ENCODE measurements at places on chromosomes 11 and 22.

GRCh38 chr11:91239359-91239758 lies 985.3 kb upstream of the FAT3 start:
- no peak for DNase-seq

- no peak for DNase-seq
Observed at GRCh38 chr11:61007383-61007955, 36.0 kb downstream of the CD6 start.

DNA sequence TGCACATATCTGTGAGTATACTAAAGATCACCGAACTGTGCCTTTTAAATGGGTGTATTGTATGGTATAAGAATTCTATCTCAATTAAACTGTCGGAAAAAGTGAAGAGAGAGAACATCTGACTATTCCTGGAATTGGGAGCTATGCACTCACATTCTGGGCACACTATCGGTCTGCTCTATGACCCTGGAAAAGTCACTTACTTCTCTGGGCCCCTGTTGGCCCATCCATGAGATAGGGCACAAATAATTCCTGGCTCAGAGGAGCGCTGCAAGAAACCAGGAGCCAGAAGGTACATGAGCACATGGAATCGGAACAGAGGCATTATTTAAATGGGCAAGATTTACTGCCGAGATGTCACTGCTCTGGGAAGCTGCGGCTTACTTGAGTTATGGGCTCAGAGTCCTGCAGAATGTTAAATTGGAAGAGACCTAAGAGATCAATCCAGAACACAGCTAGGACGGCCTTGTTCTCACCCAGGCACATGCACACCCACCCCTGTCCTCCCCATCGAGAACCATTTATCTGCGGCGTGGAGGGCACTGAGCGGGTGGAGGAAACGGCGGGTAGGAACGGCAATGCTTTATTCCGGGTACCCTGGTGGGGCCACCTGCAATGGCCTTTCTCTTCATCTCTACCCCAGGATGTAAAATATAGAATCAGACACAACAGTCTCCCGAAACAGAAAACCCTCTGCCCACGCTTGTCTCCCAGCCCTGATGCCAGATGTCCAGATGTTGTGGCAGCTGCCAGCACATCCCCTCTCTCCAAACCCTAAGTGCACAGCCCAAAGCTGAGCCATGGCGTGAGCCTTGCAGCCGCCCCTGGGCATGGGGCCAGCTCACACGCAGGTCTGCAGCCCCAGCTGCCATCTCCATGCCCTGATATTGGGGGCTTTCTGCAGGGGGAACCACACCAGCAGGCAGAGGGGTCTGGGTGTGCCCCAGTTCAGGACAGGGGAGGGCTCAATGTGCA lies 142.4 kb downstream of the DSCAML1 start:
- DNase-seq = no peak

DNA sequence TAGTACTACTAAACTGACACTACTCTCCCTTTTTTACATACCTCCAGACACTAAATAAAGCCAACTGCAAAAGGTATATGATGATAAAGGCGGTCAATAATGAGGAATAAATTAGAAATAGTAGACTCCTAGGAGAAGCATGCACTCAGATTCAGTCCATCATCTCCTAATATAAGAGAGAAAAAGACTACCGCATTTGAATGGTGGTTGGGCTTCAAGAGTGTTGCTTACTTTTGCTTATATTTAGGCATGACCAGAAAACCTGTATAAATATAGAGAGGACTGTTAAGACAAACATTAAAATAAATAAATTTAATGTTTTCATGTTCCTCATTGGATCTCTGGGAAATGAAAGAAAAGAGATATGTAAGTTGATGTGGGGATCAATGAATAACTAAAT lies 1137.0 kb downstream of the FAM181B start:
- no peak for DNase-seq

- no peak for DNase-seq
Observed at GRCh38 chr11:111097191-111097590, 148.3 kb upstream of the POU2AF2 start.

- DNase-seq = no peak
Observed at GRCh38 chr11:133207995-133208394, 324.3 kb downstream of the OPCML start.

- DNase-seq = no peak
Observed at GRCh38 chr11:111795334-111795985, 29.3 kb upstream of the PPP2R1B start.

- DNase-seq = no peak
Observed at GRCh38 chr11:116788534-116788933, 711 bp upstream of the ZPR1 start.

- no peak for DNase-seq
Observed at GRCh38 chr22:26671317-26672059, 14.1 kb downstream of the MIAT start.

- DNase-seq = no peak
Observed at GRCh38 chr11:44737245-44738085, 10.7 kb downstream of the TSPAN18 start.

DNA sequence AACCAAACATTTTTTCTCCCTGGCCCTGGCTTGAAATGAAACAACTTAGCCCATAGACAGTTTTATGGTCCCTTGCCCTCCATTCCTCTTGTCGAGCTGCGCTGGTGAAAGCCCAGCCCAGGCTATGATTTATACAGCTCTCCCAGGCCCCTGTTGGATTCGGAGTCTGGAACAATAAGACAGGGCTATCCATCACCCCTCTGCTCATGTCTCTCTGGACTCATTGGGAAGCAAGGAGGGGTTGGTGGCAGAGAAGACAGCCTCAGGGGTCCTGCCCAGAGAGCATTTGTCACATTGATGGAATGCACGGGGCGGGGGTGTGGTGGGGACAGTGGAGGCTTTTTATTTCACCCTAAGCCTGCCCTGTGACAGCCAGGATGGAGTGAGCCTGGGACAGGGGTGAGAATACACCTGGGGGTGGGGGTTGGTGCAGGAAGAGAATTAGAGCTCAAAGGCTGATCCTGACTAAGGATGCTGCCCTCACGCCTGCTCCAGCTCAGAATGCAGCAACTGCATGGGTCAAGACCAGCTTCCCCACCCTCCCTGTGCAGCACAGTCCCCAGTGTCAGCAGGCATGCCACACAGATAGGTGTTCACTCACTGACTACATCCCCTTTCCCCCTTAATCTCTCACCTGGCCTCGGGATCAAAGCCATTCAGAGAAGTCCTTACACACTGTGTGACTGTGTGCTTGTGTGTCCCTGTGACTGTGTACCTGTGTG lies 10.0 kb upstream of the PKNOX2 start:
- DNase-seq = no peak

DNA sequence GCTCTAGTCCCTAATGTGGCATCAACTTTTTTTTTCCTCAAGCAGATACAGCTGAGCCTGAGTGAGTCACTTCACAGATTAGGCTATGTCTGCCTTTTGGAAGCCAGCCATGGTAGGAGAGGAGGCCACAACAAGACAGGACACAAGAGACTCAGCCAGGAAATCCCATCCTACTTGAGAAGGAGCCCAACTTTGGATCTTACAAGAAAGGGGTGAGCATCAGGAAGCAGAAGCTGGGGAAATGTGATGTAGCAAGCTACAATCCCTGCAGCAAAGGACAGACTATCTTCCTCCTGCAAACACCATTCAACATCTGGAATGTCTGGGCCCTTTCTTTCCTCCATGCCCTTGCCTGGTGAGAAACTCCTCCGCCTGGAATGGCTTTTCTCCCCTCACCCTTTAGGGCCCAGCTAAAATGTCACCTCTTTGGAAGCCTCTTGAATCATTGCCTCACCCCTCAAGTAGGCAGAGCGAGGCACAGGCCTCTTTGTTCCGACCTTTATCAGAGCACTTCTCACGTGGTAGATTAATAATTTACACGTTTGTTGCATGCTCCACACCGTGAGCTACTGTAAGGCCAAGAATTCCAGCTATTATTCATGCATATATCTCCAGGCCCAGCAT lies 156.4 kb upstream of the PITPNB start:
- peak; percentile 11 for DNase-seq

GRCh38 chr22:22789233-22789921 lies 98.2 kb upstream of the IGLL5 start:
- DNase-seq = no peak

DNA sequence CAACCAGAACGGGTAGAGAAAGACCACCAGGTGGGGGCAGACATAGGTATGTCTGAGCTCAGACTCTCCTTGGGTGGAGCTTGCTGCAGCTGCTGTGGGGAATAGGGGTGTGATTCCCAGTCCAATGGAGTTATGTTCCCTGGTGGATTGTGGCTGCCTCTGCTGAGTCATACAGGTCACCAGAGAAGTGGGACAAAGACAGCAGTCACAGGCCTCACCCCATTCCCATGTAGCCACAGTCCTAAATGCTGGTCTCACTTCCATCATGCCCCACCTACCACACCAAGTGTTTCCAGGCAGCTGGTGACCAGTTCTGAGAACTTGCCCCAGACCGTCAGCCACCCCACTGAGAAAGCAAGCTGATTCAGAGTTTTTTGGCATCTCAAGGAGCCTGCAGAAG lies 17.5 kb downstream of the OR52E5 start:
- DNase-seq = no peak

- no peak for DNase-seq
Observed at GRCh38 chr11:95143106-95143681, 53.5 kb downstream of the ENDOD1 start.

DNA sequence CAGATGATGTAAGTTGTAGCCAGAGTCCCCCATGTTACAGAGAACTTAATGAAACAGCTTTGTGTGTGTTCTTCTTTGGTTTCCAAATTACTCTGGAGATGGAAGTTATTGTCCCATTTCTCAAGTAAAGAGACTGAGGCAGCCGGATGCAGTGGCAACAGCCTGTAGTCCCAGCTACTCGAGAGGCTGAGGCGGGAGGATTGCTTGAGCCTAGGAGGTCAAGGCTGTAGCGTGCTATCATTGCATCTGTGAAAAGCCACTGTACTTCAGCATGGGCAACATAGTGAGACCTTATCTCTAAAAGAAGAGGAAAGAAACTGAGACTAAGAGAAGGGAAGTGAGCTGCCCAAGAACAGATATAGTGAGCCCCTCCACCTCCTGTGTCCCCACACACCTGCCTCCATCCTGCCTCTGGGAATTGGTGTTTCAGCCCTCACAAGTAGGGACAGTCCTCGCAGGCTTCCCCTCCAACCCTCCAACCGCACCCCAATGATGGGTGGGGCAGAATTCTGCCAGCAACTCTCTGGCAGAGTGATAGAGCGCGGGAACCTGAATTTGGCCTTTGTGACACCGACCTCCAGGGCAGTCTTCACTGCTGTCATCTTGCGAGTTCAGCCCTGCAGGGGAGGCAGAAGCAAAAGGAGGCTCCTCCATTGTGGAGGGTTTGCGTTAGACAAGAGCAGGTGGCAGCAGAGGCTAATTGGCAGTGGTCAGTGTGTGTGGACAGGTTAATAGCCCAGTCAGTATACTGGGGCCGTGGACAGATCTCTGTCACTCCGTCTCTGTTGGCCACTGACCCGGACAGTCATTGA lies 1.6 kb downstream of the PDXP start:
- DNase-seq = no peak

- no peak for DNase-seq
Observed at GRCh38 chr22:36385491-36386350, 2.0 kb downstream of the MYH9 start.

GRCh38 chr11:101127699-101128570 lies 1.7 kb downstream of the PGR start:
- DNase-seq = peak; percentile 23

- no peak for DNase-seq
Observed at GRCh38 chr22:23829845-23830372, 8.9 kb downstream of the DERL3 start.

DNA sequence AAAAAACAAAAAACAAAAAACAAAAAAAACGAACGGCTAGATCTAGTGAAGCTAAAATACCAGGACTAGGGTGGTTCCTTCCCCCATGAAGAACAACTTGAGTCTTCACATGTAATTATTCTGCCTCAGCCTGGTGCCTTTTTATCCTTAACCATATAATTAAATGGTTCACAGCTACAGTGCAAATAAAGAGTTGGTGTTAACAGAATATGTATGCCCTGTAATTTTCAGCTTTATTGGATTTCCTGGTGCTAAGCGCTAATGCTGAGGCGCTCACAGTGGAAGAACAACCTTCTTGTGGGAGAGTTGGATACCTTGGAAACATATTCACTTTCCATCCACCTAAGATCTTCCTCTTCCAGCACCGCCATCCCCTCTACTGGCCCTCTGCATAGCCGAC lies 158.5 kb upstream of the SORL1-AS1 start:
- no peak for DNase-seq

DNA sequence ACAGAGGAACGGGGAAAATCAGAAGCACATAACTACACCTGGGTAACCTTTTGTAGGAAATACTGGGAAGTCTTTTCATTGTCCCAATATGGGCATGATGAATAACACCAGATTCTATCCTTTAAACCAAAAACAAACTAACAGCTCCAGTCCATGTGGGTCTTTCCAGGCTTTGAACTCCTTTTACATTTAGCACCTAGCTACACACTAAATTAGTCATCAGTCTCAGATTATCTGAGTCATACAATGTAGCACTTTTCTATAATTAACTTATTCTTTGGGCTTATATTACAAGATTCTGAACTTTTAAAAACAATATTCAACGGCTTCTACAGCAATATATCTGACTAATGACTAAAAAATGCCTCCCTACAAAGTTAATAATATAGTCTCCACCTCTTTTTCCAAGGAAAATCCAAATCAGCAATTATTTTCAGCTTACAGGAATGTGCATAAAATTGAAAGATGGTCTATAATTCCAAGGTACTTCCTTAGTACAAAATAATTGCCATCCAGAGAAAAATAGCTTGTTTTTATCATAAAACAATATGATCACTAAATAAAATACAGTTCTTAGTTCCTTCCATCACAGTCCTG lies 26.3 kb downstream of the STK33 start:
- no peak for DNase-seq

DNA sequence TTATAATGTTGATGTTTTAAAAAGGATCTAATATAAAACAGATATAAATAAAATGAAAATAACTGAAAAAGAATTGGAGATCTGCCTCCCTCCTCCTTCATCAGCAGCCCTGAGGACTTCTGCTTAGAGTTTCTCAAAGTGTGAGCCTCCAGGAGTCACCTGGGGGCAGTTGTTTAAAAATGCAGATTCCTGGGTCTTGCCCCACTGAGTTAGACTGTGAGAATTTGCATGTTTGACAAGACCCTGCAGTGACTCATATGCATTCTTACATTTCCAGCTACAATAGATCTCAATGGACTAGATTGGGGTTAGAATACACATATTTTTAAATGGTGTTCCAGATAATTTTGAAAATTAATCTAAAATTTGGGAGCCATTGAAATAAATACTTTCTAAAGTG lies 798 bp upstream of the OOSP3 start:
- no peak for DNase-seq

DNA sequence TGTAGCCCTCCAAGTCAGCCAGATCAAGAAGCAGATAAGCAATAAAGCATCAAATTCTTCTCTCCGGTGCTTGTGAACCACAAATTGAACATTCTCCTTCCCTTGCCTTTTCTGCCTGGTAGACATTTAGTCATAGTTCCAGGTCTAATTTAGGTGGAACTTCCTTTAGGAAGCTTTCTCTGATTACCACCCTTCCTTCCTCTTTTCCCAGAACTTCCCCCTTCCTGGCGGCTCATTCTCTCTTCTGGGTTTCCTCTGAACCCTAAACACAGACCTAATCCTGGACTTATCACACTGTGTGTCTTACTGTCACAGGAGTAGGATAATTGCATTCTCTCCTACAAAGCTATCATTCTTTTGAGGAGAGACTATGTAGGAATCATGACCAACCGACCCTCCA lies 61.9 kb downstream of the RCN1 start:
- DNase-seq = no peak

- DNase-seq = no peak
Observed at GRCh38 chr22:20027966-20028854, 7.3 kb downstream of the TANGO2 start.

GRCh38 chr11:74923125-74923524 lies 25.8 kb downstream of the XRRA1 start:
- DNase-seq = no peak

All from WERI-Rb-1 (cell line).